AML-193 (cell line): ENCODE measurements at places on chromosomes 2 and 18.

DNA sequence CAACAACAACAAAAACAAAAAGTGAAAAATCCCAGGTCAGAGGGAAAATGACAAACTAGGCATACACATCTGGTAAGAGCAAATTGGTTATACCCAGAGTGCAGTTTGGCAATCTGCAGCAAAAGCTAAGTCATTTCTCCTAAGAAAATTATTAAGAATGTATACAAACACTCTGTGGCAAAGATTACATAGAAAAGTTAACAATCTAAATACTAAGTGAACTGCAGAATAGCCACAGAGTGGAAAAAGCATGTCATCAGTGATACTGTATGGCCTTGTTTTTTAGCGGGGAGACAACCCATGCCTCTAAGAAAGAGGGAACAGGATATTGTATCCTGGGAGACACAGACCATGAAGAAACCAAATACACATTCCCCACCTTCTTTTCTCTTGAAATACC, 136.0 kb upstream of the ITGB6 start:
- DNase-seq, result no peak

GRCh38 chr2:118477111-118477862, 370.2 kb downstream of the EN1 start:
- DNase-seq, result no peak

DNA sequence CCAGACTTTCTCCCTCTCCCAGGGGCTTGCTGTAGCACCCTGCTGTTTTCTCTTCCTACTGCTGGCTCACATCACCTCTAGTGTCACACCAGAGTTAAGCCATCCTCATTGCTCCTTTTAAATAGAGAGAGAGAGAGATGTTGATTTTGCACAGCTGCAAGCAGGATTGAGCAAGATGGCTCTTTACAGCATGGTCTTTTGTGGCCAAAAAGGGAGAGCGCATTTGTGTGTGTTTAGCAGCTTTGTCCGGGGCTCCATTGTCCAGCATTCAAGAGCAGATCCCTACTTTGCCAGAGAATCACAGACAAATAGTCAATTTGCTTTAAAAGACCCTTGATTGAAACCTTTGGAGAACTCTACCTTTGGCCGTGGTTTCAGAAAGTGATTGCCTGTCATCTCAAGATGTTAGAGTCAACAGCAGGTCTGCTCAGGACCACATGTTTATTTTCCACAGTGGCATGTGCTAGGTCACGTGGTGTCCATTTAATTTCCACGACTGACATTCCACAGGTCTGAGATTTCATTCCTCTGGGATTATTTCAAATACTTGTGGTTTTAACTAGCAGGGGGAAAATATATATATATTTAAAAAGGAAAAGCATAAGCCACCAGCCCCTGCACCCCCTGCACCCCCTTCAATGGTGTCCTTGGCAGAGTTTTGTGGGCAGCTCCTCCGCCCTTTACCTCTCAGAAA, 359.9 kb upstream of the SLC14A2 start:
- DNase-seq, result no peak

DNA sequence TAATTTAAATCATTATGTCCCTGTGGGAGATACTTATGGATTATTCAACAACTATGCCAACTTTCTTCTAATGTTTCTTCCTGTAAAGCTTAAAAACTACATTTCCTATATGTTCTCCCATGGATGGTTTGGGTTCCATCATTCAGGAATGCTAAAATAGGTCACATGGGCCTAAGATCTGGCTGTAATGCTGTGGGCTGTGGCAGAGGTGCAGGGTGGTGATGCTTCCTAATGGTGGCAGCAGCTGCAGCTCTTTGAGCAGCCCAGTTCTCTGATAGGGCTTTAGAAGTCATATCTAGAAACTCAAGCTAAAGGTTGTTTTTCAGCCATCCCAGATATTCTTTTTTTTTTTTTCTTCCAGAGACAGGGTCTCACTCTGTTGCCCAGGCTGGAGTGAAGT, 266.1 kb downstream of the ZNF385B start:
- DNase-seq, result no peak

GRCh38 chr2:8600456-8600855, 81.4 kb upstream of the ID2 start:
- no peak for DNase-seq

GRCh38 chr2:231388725-231389346, 6.7 kb upstream of the B3GNT7 start:
- DNase-seq, result no peak

GRCh38 chr2:102119255-102119654, 23.3 kb upstream of the IL1R1 start:
- no peak for DNase-seq

DNA sequence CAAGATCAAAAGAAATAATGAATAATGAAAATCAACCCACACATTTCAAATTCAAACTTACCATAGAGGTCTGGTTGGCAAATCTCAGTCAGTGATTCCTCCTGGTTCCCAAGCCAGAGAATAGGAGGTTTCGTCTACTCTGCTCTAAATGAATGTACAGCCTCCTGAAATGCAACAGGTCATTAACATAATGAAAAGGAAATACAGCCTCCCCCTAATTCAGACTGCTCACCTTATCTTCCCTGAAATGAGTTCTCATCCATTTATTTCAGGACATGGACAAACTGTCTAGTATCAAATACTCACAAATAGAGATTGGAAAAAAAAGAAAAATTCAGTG, 43.4 kb upstream of the CYTIP start:
- no peak for DNase-seq

DNA sequence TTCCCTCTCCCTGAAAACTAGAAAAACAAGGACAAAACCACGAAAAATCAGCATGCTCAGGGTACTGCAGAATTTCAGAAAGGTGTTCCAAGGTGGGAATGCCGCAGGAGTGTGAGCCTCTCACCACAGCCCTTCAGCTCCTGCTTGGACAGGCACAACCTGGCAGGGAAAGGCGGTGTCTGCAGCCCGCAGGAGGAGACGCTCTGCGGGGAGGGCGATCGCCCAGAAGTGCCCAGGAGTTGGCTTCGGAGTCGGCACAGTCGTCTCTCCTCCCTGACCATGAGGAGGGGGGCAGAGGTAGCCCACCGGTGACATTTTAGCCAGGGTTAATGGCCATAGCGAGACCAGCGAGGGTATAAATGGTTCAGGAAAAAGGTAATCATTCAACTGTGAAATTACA, 57.2 kb downstream of the TMEM18 start:
- DNase-seq, result no peak

- DNase-seq, result no peak
Measured at GRCh38 chr2:197577446-197577845, 61.6 kb downstream of the MOB4 start.

DNA sequence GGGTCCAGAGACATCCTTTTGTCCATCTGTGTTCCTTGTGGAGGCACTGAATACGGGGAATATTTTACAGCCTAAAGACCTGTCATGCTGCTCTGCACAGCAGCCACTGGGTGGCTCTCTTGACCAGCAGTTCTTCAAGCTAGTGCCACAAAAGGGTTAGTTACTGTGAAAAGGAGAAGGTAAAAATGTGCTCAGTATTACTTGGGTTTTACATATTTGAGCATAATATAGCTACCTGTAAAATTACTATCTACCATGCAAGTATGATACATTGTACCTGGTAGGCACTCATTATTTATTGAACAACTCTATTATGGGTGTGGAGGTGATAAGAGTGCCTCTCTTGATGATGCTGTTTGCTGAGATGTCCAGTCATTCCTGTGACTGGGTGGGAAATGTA, 23.6 kb downstream of the FZD5 start:
- DNase-seq, result peak; percentile 76

- no peak for DNase-seq
Measured at GRCh38 chr2:210527286-210527685, 29.1 kb upstream of the CPS1 start.

- no peak for DNase-seq
Measured at GRCh38 chr2:242024751-242025355, 155.3 kb downstream of the RTP5 start.

DNA sequence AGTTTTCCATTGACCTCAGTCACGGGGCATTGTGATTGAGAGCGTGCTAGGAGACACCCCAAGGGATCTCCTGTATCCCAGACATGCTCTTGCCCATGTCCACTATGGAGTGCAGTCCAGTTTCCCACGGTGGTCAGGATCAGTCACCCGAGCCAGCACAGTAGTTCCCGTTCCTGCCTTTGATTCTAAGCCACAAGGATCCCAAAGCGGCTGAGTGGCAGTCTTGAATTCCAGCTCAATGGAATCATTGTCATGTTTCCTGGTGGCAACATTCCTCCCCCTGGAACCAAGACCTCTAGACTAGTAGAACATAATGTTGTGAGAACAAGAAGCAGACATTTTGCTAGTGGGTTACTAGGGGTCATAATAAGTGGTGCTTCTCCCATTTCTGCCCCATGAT, 154.3 kb downstream of the SEPTIN10 start:
- DNase-seq, result no peak

DNA sequence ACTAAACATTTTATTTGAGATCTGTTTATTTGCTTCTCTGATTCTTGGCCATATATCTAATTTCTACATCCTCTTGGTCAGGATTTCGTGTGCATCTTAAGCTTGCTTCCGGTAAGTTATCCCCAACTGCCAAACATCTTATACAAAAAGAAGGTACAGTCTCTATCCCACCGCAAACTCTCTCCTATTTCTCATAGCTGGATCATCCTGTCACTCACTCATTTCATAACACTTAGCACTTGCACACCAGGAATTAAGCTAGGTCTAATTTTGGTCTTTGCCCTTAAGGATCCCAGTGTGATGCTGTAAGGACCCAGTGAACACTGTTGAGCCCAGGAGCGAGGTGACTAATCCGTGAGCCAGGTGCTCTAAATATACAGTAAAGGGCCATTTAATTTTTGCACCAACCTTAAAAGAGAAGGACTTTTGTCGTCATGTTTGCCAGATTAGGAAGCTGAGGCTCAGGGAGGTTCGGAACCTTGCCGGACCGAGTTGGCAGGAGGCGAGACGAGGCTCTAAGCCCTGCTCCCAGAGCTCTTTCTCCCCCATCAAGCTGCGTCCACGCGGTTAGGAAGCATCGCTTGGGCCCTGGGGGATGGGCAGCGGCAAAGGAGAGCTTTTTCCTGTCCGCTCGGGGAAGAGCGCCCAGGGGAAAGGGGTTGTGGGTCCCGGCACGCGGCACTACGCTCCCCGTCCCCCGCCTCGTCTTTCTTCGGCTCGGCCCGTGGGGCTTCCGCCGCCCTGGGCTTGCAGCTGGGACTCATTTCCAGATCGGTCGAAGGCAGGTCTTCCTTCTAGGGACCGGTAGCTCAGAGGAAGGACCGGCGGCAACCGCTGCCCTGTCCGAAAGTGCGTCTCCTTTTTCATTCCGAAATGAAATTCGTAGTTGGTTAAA, 4.1 kb upstream of the ITPRIPL1 start:
- DNase-seq, result no peak

- DNase-seq, result no peak
Measured at GRCh38 chr18:24721388-24721787, 261.0 kb downstream of the HRH4 start.

DNA sequence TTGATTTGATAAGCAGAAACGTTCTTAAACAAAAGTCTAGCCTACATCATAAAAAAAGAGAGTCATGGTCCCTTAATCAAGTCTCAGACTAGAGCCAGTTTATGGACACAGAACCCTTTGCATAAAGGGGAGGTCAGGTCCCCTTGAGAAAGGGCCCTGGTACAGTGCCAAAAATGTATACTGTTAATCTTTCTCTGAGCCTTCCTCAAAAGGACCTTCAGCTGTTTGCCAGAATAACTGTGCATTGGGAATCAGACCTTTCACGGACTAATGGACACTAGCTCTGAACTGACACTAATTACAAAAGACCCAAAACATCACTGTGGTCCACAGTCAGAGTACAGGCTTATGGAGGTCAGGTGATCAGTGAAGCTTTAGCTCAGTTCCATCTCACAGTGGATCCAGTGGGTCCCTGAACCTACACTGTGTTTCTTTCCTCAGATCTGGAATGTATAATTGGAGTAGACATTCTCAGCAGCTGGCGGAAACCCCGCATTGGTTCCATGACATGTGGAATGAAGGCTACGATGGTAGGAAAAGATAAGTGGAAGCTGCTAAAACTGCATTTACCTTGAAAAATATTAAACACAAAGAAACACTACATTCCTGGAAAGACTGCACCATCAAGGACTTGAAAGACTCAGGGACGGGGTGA, 151.4 kb downstream of the TMEFF2 start:
- DNase-seq, result no peak

DNA sequence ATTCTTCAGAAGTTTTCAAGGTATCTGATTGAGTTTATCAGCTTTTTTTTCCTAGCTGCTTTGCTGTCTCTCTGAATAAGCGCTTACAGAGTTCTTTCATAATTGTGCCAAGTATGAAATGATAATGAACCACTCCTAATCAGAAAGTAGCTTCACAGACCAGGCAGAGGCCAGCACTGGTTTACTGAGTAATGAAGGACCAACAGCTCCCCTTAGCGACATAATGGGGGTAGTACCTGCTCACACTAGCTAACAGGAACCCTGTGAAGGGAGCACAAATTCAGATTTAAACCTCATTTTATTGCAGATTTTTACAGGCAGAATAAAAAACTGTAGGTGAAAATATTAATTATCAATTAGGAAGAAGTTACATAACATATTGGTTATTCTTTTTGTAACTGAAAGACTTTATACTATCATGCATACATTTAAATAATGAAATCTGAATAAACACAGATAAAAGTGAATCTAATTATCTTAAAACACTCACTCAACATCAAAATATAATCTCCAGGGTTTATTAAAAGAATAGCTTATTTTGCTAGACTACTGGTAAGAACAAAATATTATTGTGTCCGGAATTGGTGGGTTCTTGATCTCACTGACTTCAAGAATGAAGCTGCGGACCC, 53.7 kb upstream of the LRRC30 start:
- DNase-seq, result peak; percentile 29

GRCh38 chr18:57325491-57326166, 26.7 kb upstream of the ST8SIA3 start:
- DNase-seq, result no peak
